Stimulated activated CD4-positive, alpha-beta T cell treated with anti-CD3 and anti-CD28 coated beads, Interleukin-4, amount 100 ng/mL, for 24 hours (primary cell): ENCODE measurements at places on chromosomes 4 and X.
A peak's percentile ranks its signal among the peaks of the same experiment; 100 is the strongest.

DNA sequence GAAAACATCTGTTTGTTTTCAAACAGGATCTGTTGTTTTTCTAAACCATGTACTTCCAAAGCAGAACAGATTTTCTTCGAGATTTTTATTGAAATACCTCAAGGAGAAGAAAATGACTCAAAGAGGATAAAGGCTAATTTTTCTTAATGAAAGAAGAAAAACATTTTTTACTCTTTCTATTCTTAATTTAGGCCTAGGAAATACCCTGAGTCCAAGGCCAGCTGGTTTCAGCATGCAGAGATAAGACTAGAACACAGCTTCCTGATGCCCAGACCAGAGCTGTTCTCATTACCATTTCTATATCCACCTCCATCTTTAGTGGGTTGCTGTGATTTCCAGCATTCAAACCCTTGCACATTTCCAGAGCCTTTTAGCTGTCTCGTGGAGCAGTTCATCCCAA is 18.3 kb downstream of the GAB1 start:
- DNase-seq, result no peak

DNA sequence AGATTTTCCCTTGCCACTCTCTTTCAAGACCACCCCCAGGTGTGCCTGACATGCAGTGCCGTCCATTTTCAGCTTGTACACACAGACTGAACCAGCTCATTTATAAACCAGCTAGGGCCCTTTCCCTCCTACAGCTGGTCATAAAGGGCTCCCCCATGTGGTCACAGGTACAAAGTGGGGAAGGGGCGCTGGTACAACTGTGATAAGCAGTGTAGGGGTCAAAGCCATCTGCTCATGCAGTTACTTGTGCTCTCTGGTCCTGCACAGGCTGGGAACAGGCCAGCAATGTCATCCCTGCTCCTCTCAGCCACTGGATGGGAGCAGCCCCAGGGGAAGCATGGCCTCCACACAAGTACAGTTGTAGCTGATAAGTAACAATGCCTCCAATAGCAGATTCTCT is 20.6 kb downstream of the GABRQ start:
- no peak for DNase-seq

- DNase-seq, result no peak
Measured at GRCh38 chr4:48343551-48343950, 2.2 kb downstream of the SLAIN2 start.

DNA sequence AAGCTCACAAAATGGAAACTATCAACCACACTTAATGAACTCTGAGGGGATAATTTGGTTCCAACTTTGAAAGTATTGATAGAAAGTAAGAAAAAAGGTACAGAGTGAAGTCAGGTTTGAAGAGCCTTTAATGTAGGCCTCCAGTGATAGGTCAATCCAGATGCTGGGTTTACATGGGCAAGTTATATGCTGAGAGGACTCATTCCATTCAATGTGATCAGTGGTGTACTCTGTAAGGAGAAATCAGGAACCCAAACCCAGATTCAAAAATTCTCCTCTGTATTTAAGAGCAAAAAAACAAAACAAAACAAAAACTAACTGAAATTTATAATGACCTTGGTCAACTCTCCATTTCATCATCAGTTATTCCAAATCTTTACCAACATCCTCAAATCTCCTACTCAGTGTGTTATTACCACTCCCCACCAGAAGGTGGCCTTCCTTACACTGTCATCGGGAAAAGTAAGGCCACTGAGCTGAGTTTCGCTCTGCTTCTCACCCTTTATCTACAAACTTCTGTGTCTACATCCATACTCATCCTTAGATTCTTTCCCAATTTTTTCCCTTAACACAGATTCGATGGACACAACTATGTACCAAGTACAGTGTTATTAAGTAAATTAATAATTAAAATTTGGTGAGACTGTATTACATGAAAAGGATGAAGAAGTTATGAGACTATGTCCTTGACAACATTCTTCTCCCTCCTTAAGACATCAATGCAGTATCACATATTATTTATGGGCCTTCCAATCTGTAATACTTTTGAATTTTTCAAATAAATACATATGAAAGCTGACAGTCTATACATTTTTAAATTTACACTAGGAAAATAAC is 88.3 kb downstream of the ZAR1 start:
- DNase-seq, result peak; percentile 61

DNA sequence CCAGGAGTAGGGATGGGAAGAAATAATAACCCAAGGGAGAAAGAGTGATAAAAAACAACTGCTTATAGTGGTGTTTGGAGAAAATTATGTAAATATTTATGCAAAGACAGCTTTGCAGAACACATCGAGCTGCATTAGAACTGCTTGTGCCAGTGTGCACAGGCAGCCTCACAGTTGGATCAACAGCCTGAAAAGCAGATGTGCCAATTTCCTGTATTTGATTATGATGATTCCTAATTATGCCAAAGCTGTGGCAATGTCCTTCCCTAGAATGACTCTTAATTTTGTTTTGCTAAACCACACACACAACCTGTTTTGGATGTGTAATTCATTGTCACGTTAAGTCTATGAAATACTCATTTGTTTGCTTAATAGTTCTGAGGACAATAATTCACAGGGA is 30.6 kb upstream of the ANTXR2 start:
- no peak for DNase-seq

- DNase-seq, result no peak
Measured at GRCh38 chr4:128633067-128633466, 176.4 kb upstream of the JADE1 start.

GRCh38 chr4:5267408-5267807 is 216.1 kb downstream of the STK32B start:
- DNase-seq, result no peak

- DNase-seq, result no peak
Measured at GRCh38 chrX:99705701-99706100, 704.4 kb downstream of the PCDH19 start.

DNA sequence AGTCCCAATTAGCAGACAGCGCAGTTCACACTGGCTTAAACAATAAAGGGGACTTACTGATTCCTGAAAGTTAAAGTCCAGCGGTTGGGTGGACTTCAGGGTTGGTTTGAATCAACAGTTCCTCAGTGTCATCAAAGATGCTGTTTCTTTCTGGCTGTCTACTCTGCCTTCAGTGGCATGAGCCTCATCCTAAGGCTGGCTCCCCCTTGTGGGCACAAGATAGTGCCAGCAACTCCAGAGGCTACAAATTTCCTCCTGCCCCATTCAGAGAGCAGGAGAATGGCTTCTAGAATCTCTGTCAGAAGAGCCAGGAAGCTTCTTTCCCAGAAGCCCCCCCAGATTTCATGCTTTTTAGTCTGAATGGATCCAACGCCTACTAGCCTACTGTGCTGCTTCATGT is 82.4 kb upstream of the MTM1 start:
- peak; percentile 53 for DNase-seq

- no peak for DNase-seq
Measured at GRCh38 chr4:151035328-151035727, 20.2 kb upstream of the LRBA start.

- no peak for DNase-seq
Measured at GRCh38 chrX:39802354-39802753, 295.4 kb downstream of the BCOR start.

DNA sequence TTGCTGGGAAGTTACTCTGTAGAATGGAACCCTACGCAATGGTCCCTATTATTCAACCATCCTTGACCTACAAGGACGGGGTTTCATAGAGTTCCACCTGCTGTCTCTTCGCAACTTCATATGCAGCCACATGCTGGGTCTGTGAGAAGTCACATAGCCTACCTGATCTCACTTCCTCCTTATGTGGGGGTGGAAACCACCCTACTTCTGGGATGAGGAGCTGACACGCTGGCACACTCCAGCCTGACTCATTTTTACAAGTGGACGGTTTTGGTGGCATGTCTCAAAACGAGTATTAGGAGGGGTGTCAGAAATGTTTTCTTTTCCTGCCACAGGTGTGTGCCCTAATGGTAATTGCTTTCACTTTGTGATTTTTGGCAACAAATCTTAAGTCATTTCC is 36.8 kb upstream of the ARSD start:
- DNase-seq, result no peak

GRCh38 chr4:176882206-176882605 is 89.5 kb upstream of the VEGFC start:
- DNase-seq, result no peak

- DNase-seq, result no peak
Measured at GRCh38 chr4:39713691-39714090, 15.8 kb downstream of the UBE2K start.

GRCh38 chr4:161457311-161457710 is 706.5 kb downstream of the FSTL5 start:
- DNase-seq, result no peak

DNA sequence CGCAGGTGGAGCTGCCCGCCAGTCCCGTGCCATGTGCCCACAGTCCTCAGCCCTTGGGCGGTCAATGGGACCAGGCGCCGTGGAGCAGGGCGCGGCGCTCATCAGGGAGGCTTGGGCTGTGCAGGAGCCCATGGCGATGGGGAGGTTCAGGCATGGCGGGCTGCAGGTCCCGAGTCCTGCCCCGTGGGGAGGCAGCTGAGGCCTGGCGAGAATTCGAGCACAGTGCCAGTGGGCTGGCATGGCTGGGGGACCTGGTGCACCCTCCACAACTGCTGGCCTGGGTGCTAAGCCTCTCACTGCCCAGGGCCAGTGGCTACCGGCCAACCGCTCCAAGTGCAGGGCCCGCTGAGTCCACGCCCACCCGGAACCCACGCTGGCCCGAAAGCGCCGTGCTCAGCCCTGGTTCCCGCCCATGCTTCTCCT is 646.5 kb downstream of the GABRG1 start:
- DNase-seq, result no peak

DNA sequence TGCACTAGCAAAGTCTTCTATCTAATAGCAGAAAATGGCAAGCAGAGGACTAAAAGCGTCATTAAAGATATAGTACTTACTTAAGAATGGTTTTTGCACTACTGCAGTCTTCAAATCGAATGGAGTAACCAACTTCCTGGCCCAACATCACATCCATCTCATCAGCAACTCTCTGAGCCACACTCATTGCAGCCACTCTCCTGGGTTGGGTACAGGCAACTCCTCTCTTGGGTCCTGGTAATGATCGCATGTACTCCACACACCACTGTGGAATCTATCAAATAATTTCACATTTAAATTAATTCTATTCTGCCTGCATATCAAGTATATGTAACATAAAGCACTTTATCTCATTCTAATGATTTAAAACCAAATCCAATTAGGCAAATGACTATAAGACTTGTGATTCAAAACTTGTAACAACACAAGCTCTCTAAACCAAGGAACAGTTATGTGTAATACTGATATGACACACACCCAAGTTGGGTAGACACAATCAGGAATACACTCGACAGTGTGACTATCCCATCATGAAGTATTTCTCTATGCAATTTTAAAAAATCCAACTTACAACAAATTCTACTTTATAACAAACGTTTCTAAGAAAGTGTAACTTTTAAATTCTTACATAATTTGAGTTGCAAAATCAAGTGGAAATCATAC is 13.6 kb downstream of the DHX15 start:
- DNase-seq, result no peak

DNA sequence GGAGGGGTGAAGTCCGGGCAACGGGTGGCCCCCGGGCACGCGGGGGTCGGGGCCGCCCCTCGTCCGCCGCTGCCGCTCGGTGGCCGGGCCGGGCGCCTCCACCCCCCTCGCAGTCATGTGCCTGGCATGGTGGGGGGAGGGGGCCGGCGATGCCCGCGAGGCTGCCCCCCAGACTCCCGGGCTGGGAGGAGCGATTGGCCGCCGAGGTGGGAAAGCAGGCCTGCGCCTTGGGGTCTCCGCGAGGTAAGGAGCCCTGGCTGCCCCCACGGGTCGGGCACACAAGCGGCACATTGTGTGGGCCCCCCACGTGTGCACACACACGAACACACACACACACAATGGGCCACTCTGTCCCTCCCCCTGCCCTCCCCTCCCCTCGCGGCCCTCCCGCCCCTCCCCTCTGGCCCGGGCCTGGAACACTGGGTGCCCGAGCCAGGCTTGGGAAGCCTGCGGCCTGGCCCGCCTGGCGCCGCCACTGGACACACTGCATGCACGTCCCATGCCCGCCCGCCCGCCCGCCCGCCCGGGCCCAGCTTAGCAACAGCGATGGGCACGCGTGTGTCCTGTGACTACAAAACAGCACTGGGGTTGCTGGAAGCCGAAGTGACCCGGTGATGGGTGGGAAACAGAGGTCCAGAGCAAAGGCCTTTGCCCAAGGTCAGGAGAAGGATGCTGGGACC is 1.3 kb downstream of the SLC6A8 start:
- DNase-seq, result no peak

GRCh38 chr4:58940167-58940566 is 1830.0 kb upstream of the IGFBP7 start:
- DNase-seq, result no peak

DNA sequence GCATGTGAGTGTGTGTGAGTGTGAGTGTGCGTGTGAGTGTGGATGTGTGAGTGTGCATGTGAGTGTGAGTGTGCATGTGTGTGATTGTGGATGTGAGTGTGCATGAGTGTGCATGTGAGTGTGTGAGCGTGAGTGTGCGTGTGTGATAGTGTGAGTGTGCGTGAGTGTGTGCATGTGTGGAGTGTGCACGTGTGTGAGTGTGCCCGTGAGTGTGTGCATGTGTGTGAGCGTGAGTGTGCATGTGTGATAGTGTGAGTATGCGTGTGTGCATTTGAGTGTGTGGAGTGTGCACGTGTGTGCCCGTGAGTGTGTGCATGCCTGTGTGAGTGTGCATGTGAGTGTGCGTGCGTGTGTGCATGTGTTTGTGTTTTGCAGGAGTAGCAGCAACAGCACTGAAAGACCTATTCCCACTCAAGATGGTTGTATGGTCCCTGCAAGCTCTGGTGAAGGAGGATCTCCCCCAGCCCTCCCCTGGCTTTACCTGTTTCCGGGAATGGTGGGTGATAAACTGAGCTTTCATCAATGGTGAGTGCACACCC is 30.7 kb upstream of the HELT start:
- no peak for DNase-seq

DNA sequence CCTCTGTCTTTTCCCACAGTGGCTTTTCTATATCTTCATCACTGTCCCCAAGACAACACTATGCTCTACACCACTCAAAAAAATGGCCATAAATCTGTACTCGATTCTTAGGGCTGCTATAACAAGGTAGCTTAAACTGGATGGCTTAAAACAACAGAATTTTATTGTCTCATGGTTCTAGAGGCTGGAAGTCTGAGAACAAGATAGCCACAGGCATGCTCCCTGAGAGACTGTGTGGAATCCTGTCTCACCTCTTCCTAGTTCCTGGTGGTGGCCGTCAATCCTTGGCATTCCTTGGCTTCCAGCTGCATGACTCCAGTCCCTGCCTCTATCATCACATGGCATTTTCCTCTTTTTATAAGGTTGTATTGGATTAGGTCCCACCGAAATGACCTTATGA is 70.7 kb upstream of the DCLK2 start:
- no peak for DNase-seq

GRCh38 chr4:100833906-100834305 is 316.1 kb upstream of the EMCN start:
- DNase-seq, result no peak

GRCh38 chr4:1489639-1489995 is 83.4 kb upstream of the NKX1-1 start:
- no peak for DNase-seq

- DNase-seq, result no peak
Measured at GRCh38 chr4:7632971-7633370, 198.2 kb upstream of the PSAPL1 start.

DNA sequence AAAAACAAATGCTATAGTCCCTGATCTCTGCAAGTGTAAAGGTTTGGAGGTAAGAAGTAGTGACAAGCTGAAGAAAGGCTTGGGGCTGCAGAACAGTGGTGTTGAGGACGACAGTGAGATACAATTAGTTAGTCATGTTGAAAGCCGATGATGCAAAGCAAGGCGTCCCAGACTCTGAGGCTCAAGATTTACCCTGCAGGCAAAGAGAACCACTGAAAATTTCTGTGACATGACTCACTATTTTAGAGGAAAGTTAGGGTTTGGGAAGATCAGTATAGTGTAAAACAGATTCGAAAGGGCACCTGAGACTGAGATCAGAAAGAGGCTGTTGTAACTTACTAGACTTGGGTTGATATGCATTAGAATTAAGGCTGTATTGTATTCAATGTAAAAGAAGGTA is 281.3 kb upstream of the FTHL17 start:
- DNase-seq, result no peak
